ENCODE measurements at places on chromosomes 6 and 20. TPM values are rescaled to one million over a fixed set of nuclear protein-coding genes. Genes with fewer than 3 reads are reported as not detected.

Gene COL9A1
- total RNA-seq, result not detected

Gene BPIFB4
- not detected for total RNA-seq

Gene BCL2L1
- total RNA-seq, result 202 TPM

Gene SDHAF4
- 31.1 TPM for total RNA-seq

Gene NHLRC1
- not detected for total RNA-seq

Gene GTSF1L
- not detected for total RNA-seq

Gene KCNK15
- total RNA-seq, result not detected

Gene RGL2
- total RNA-seq, result 18.3 TPM

Gene WFDC2
- not detected for total RNA-seq

Gene FAM209B
- total RNA-seq, result not detected

Gene BPIFA1
- total RNA-seq, result not detected

Gene HRH3
- total RNA-seq, result not detected

Gene GHRH
- not detected for total RNA-seq

Gene HLA-F
- total RNA-seq, result 8.2 TPM

Gene NHSL1
- total RNA-seq, result 2.6 TPM

Gene SLC2A10
- 7.3 TPM for total RNA-seq

Gene TBXT
- not detected for total RNA-seq

Gene RRP36
- 111 TPM for total RNA-seq

Gene OR2B6
- not detected for total RNA-seq

Gene PTPRT
- total RNA-seq, result not detected

Gene PLCB4
- total RNA-seq, result 26.8 TPM

Gene R3HDML
- not detected for total RNA-seq

Gene DEFB124
- total RNA-seq, result not detected

Gene PPIL6
- total RNA-seq, result 2.4 TPM

Gene ASIP
- total RNA-seq, result not detected

Gene MATN4
- not detected for total RNA-seq

Gene SLC23A2
- 22.9 TPM for total RNA-seq

Gene SLC26A8
- total RNA-seq, result not detected

Gene PBOV1
- not detected for total RNA-seq

Gene HLA-DQB1
- not detected for total RNA-seq

Gene ZNF322
- total RNA-seq, result 21.4 TPM

Gene GPLD1
- 0.36 TPM for total RNA-seq

Gene CALHM4
- total RNA-seq, result not detected

Gene OOEP
- total RNA-seq, result not detected

Gene LY6G6F
- not detected for total RNA-seq

Gene ENPP5
- total RNA-seq, result not detected

Gene CTCFL
- total RNA-seq, result not detected

Gene MED23
- total RNA-seq, result 14.8 TPM

Gene ARG1
- total RNA-seq, result not detected

Gene CAGE1
- total RNA-seq, result not detected

Gene SOX18
- 1.9 TPM for total RNA-seq

Gene MLIP
- total RNA-seq, result 0.81 TPM

Gene BNIP5
- total RNA-seq, result not detected

Gene TFAP2D
- total RNA-seq, result not detected

All from A172 (cell line).